Left colon (tissue), 2 donors: ENCODE measurements at places on chromosomes 16 and 17. TPM values are rescaled to one million over a fixed set of nuclear protein-coding genes. Genes with fewer than 3 reads are reported as not detected.

The KRTAP2-3 gene
- total RNA-seq: not detected

The PSMD11 gene
- 79.3 TPM for total RNA-seq

The PRKCB gene
- total RNA-seq: 3.8 TPM

The CMIP gene
- total RNA-seq: 84.5 TPM

The TBC1D26 gene
- total RNA-seq: not detected

GRCh38 chr16:54936979-54937670, 6.5 kb downstream of the IRX5 start:
- no peak for DNase-seq

DNA sequence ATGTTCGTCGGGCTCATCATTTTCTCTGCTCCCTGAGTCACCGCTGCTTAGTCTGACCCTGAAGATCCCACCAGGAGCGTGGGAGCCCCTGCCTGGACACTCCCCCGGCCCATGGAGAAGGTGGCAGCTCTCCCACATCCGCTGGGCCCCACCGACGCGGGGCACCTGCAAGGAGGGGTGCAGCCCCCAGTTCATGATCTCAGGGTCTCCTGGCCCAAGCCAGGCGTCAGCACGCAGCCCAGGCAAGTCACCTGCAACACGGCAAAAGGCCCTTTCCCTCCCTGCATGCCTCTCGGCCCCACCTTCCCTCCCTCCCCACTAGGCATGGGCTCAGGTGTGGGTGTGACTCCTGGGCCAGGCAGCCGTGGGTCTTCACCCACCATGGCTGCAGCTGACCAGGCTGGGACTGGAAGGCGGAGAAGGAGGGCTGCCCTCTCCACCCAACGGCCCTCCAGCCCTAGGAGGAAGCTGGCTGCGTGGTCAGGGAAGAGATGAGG, 9.7 kb upstream of the CHMP6 start:
- no peak for DNase-seq

- DNase-seq: peak; percentile 32
These were observed 543 bp upstream of the GPS2 start for GRCh38 chr17:7315570-7316235.

- DNase-seq: no peak
These were observed 189.3 kb downstream of the AATF start for GRCh38 chr17:37137906-37138514.
